ENCODE measurements at places on chromosomes 5 and 9. TPM values are rescaled to one million over a fixed set of nuclear protein-coding genes. Genes with fewer than 3 reads are reported as not detected.
A peak's percentile ranks its signal among the peaks of the same experiment; 100 is the strongest.

DNA sequence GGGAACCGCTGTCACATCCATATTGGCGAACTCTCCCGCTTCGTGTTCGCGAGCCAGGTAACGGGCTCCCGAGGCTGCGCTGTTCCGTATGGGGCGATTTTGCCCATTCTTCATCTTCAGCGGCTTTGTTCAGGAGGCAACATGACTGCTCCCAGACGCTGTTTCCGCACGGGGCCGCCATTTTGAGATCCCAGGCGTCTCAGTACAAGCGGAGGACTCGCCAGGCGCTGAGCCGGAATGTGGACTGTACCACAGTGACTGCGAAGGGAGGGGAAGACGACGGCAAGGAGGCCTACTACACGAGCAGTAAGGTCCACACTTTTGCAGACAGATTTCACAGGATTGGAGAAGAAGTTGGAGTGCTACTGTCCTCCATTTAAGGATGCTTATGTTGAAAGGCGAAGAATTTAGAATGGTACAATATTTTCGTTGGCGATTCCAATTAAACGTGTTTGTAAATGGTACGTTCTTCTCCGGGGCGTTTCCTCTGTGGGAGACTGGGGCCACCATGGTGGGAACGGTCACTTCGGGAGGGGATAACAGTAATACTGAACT, 41.6 kb upstream of the ZNF300 start:
- H3K27me3 ChIP-seq = no peaks in the 10 kb centered on the region
- H3K36me3 ChIP-seq = no peaks in the 10 kb centered on the region
- no peaks in the 10 kb centered on the region for H3K4me1 ChIP-seq
- peak; percentile 62 for DNase-seq

GRCh38 chr5:1999794-2000193, 117.1 kb upstream of the IRX4 start:
- no peaks in the 10 kb centered on the region for H3K36me3 ChIP-seq
- H3K4me1 ChIP-seq = no peaks in the 10 kb centered on the region
- H3K27ac ChIP-seq = no peak overlapping the region
- H3K4me3 ChIP-seq = no peak overlapping the region

- H3K27me3 ChIP-seq = no peaks in the 10 kb centered on the region
- no peak overlapping the region for H3K27ac ChIP-seq
- no peaks in the 10 kb centered on the region for H3K4me1 ChIP-seq
- H3K4me3 ChIP-seq = no peak overlapping the region
- no peak for DNase-seq
Observed at GRCh38 chr9:89256642-89257041, 54.4 kb upstream of the CKS2 start.

DNA sequence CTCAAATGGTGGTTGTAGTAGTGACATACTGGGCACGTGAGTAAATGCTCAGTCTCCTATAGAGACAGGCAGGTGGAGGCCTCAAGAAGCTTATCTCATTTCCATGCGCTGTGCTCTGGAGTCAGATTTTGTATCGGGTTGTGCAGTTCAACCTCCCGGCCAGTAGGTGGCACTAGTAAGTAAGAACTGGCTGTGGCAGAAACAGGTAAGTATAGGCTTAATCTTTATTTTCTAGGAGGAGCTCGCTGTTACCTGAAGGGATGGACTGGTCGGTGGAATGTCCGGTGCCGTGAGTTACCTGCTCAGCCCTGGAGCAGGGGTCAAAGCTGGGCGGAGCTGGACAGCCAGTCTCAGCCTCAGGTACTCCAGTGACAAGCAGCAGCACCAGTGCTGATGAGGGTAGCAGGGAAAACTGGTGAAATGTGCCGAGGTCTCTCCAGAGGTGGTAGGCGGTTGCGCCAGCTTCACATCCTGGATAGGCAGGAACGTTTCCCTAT, 880.1 kb upstream of the SEMA6A start:
- H3K27me3 ChIP-seq = no peaks in the 10 kb centered on the region
- H3K4me3 ChIP-seq = no peak overlapping the region
- no peaks in the 10 kb centered on the region for H3K36me3 ChIP-seq
- H3K27ac ChIP-seq = no peak overlapping the region
- peak; percentile 25 for DNase-seq

DNA sequence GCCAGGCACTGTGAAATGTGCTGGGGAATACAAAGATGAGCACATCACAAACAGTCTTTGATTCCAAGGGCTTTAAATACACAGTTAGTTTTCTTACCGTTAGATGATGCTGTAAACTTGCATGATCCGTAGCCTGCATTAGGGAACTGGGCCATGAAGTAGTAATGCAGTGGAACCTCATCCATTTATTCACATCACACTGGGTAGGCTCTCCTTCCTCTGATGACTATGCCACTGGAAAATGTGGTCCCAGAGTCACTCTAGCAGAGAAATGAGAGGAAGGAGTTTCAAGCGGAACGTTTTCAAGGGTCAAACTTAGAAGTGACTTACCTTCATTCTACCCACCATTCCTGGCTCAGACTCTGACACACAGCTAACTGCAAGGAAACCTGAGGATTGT, 26.4 kb downstream of the ZFAND5 start:
- no peaks in the 10 kb centered on the region for H3K27me3 ChIP-seq
- no peaks in the 10 kb centered on the region for H3K4me1 ChIP-seq
- DNase-seq = no peak
- no peaks in the 10 kb centered on the region for H3K36me3 ChIP-seq
- H3K27ac ChIP-seq = no peak overlapping the region

GRCh38 chr5:34695275-34696027, 39.3 kb downstream of the RAI14 start:
- no peaks in the 10 kb centered on the region for H3K4me1 ChIP-seq
- H3K27ac ChIP-seq = no peak overlapping the region
- no peak for DNase-seq
- H3K27me3 ChIP-seq = no peaks in the 10 kb centered on the region
- no peaks in the 10 kb centered on the region for H3K36me3 ChIP-seq
- no peak overlapping the region for H3K4me3 ChIP-seq

GRCh38 chr9:91768977-91769916, 180.8 kb downstream of the ROR2 start:
- H3K36me3 ChIP-seq = no peaks in the 10 kb centered on the region
- H3K27me3 ChIP-seq = no peaks in the 10 kb centered on the region
- no peak for DNase-seq
- no peak overlapping the region for H3K27ac ChIP-seq

The SPINK9 gene
- not detected for total RNA-seq

The BHMT2 gene
- total RNA-seq = 4.0 TPM

The AGGF1 gene
- 28.5 TPM for total RNA-seq

The FAM221B gene
- total RNA-seq = 5.1 TPM

The ARL15 gene
- 38.4 TPM for total RNA-seq

The CDO1 gene
- total RNA-seq = 20.0 TPM
